HEK293T (cell line): ENCODE measurements at places on chromosomes 2 and 18.

GRCh38 chr2:118122594-118123281 is 34.5 kb downstream of the INSIG2 start:
- no peak for DNase-seq

DNA sequence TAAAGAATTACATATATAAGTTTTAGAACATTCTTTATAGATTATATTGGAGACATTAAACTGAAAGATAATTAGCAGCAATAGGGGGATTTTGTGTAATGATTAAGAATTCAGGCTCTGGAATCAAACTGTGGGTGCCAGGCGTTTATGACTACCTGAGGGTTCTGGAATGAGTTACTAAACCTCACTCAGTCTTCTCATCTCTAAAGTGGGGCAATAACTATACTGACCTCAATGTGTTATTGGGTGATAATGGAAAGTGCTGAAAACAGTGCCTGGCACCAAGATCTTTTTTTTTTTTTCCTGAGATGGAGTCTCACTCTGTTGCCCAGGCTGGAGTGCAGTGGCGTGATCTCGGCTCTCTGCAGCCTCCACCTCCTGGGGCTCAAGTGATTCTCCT is 7.2 kb downstream of the SERPINB8 start:
- no peak for DNase-seq

DNA sequence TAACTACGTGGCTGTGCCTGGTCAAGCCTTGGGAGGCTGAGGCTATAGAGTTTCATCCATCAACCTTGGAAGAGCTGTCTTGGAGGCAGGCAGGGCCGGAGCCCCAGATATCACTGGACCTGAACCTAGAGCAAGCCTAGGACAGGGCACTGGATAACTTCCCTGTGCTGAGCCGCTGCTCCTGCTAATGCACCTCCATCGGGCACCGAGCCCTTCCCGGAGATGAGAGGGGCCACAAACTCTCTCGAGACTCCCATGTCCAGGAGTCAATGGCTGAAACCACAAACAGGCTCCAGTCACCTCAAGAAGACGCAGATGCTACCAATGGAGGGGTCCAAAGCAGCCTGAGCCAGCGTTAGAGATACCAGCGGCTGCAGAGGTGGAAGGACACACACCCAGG is 866.0 kb downstream of the LRP1B start:
- DNase-seq, result no peak

DNA sequence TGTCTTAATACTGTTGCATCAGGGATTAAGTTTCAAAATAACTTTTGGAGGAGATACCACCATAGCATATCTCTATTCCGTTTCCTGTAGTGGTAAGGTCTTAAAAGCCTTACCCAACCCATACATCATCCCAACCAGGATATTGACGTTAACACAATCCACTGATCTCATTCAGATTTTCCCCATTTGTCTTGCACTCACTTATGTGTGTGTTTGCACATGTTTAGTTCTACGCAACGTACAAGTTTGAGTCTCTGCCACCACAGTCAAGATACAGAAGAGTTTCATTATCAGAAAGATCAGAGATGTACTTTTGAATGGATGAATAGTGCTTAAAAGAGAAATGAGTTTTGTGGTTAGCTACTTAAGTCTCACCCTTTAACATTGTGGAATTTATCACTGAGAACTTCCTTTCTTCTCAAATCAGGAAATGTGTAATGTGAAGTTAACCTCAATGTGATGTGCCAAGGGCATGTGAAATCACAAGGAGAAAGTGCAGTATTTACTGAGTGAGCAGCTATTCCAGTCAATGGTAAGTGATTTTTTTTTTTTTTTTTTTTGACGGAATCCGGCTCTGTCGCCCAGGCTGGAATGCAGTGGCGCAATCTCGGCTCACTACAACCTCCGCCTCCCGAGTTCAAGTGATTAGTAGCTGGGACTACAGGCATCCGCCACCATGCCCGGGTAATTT is 69.2 kb upstream of the EPHA4 start:
- no peak for DNase-seq

- no peak for DNase-seq
Measured at GRCh38 chr2:106137731-106138521, 56.2 kb downstream of the UXS1 start.

DNA sequence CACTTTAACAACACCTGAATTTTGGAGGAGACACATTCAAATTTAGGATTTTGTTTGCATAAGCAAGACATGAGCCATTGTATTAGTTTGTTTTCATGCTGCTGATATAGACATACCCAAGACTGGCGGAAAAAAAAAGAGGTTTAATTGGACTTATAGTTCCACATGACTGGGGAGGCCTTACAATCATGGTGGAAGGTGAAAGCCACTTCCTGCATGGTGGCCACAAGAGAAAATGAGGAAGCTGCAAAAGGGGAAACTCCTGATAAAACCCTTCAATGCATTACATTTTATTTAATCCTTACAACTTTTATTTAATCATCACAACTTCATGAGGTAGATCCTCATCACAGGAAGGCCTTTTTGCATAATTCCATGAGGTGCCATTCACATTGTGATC is 242.0 kb upstream of the STON1 start:
- no peak for DNase-seq

- DNase-seq, result no peak
Measured at GRCh38 chr2:16671760-16672159, 6.1 kb upstream of the CYRIA start.

- DNase-seq, result peak; percentile 57
Measured at GRCh38 chr2:204072443-204073324, 136.1 kb downstream of the ICOS start.

GRCh38 chr18:48300463-48300961 is 108.7 kb downstream of the ZBTB7C start:
- DNase-seq, result no peak

DNA sequence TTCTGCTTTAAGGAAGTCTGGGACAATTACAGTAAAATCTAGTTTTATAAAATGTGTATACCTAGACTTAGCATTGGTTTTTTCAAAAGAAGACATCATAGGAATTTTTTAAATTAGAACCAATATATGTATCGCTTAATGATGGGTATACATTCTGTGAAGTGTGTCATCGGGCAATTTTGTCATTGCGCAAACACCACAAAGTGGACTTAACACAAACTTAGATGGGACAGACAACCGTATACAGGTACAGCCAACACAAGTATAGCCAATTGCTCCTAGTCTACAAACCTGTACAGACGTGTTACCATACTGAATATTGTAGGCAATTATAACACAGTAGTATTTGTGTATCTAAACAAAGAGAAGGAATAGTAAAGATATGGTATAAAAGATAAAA is 12.7 kb downstream of the MYO1B start:
- no peak for DNase-seq

DNA sequence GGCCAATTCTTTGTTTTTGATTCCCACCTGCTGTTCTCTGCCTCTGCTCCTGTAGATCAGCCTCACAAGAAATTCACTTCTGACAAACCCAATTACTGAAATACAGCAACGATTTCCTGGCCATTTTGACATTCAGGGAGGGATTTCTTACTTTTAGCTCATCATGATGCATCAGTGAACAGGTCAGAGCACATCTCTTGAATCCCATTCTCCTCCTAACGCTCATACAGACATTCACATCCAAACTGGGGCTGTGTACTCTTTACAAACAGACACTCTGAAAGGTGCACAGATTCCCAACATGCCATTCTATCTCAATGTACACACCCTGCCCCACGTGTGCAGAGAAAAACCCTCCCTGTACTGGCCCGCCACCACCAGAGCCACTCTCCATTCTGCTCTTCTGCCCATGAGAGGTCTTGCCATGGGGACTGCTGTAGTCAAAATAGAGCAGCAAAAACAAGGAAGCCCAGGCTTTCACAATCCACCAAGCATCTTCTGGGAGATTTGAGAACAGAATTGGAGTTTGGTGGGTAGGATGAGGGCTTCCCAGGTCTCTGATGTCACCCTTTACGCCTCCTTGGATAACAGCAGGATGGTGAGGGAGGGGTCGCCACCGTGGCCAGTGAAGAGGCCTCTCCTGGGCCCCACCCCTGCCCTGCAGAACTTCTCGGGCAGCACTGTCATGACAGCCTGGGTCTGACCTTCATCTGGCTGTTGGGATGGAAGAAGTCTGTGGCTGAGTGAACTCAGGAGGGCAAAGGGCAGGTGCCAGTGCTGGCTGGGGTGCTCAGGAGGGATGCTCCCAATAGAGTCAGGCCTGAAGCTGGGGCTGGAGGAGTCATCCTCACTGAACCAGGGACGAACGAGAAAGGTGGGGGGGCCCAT is 41.9 kb upstream of the ZFP36L2 start:
- DNase-seq, result no peak

DNA sequence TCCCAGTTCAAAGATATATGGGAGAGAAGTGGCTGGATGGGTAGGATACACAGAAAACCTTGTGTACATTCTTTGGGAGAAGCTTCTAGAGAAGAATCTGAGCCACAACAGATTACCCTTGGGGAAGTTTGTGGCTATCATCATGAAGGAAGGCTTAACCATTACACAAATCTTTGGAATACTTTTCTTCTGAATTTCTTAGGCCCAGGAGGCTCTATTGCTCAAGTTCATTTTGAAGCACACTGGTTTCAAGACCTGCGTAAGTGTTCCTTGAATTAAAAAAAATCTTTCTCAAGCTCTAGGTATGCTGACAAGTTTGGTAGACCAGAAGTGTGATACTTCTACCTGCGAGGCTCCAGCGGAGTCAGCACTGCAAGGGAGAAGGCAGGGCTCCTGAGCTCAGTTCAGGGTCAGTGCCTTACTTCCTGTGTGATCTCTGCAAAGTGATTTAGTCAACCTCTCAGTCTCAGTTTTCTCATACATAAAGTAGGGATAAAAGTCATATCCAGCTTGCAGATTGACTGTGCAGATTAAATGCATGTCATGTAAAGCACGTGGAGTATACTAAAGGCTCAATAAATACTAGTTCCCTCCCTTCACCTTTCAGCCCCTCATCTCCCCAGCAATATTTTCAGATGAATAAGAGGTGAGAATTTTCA is 438.6 kb downstream of the DLGAP1 start:
- DNase-seq, result no peak

- no peak for DNase-seq
Measured at GRCh38 chr2:85310330-85310729, 17.5 kb downstream of the TGOLN2 start.

DNA sequence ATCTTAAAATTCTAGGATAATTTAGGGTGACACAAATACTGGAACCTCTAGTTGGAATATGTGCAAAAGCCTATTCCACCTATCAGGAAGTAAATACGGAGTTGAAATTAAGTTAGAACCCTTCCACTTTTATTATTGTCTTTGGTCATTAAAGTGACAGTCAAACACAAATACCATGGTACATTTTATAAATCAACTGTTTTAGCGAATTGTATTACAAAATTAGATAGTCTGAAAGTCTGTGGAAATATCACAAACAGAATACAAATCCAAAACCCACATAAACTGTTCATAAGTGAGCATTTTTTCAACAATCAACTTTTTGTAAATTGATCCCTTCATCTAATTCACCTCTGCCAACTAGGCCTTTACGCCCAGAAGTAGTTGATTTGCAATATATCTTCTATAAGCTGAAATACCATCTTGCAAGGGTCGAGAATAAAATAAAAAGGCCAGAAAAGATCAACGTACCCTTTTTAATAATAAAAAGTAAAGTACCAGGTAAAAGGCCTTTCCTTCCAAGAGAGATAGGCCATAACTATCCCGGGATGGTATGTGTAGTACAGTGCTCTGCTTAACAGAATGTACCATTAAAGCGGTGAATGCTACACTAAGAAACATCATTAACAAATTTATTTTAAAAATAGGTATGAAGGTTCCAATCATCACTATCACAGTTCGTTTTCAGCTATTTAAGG is 1.3 kb downstream of the USP34 start:
- no peak for DNase-seq

DNA sequence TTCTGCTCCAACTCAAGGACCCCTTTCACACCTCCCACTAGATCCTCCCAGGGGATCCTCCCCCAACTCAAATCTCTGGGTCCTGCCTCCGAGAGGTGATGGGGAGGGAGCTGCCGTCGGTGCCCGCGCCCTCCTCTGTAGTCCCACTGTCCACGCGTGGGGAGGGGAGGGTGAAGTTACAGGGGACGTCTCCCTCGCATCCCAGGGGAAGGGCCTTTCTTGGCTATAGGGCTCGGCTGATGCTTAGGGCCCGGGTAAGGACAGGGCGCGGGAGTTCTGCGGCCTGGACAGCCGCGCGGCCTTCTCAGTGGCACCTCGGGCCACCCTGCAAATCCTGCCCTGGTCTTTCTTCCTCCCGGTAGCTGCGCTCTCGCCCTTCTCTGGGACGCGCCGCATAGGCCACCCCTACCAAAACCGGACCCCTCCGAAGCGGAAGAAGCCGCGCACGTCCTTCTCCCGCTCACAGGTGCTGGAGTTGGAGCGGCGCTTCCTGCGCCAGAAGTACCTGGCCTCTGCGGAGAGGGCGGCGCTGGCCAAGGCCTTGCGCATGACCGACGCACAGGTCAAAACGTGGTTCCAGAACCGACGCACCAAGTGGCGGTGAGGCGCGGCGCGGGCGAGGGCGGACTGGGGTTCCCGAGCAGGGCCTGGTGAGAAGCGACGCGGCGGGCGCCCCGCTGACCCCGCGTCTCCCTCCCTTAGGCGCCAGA is 1.2 kb downstream of the TLX2 start:
- no peak for DNase-seq

DNA sequence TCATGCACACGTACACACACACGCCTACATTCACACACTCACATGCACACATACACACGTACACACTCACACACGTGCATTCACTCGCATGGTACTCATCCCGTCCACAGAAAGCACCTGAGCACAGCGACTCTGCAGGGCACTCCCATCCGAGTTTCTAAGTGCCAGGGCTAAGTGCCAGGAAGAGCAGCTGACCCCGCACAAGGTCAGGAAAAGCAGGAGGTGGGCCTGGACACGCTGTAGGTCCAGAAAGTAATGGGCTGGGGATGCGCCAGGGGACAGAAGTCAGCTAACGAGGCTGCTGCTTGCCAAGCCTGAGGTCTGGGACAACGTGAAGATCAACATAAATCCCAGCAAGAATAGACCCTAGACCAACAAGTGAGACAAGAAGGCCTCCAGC is 15.8 kb downstream of the ADI1 start:
- no peak for DNase-seq

GRCh38 chr18:45282101-45282812 is 333.0 kb upstream of the SLC14A2 start:
- peak; percentile 12 for DNase-seq

GRCh38 chr18:41938445-41938844 is 16.6 kb upstream of the PIK3C3 start:
- no peak for DNase-seq

DNA sequence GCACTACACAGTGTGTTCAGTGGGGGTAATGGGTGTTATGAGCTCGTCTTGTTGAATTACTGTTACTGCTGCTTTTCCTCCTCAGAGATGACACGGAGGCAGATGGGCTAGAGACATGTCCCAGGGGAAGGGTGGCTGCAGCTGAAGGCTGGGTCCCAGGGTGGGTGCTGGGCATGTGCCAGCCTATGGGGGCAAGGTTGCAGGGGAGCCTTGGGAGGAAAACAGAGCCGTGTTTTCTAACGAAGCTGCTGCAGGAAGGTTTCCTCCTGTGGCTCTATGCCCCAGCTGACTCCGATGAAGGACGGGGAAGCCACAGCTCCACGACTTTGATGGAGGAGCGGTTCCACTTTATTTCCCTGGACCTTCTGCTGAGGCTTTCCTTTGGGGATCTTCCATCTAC is 42.4 kb downstream of the ASB18 start:
- no peak for DNase-seq

GRCh38 chr2:121255358-121255757 is 29.6 kb downstream of the TFCP2L1 start:
- no peak for DNase-seq

- no peak for DNase-seq
Measured at GRCh38 chr2:234535464-234535863, 38.6 kb upstream of the ARL4C start.
